Activated CD4-positive, alpha-beta memory T cell treated with anti-CD3 and anti-CD28 coated beads, Interleukin-2, amount 10 ng/mL, durations not matched to agents 7 days and 5 days (primary cell): ENCODE measurements at places on chromosomes 2 and 18.

DNA sequence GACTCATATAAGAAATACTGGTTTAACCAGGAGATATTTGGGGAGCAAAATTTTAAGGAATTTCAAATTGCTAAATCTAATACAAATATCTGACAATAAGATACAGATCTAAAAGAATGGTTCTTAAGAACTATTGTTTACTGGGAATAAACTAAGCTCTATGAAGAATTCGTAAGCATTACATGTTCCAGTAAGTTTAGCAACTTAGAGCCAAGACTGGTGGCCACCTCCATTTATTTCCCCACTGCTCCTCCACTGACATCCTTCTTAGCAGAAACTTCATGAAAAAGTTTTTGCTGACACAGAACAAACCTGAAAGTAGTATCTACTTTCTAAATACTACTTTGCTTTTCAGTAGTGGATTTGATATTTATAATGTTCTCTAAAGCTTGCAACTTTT is 83.0 kb downstream of the ACSL3 start:
- DNase-seq = no peak

GRCh38 chr2:20614201-20615067 is 36.5 kb downstream of the HS1BP3 start:
- DNase-seq = no peak

DNA sequence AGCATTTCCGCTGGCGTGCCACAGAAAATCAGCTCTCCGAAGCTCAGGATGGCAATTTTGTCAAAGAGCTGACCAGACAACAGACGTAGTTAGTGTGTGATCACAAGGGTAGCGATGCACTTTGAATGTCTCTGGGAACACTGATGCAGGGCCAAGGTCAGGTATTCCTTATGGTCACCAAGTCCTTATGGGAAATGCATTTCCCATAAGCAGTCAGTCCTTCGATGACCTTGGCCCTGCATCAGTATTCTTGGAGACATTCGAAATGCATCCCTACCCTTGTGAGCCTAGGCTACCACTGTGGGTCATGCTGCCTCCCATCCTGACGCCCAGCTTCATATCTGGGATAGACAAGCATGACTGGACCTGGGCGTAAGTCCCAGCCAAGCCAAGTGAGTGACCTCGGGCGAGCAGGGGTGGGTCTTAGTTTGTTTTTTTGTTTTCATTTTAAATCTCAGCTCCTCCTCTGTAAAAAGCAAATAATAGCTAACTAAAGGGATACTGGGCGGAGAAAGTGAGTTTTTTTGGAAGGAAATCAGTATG is 13.6 kb downstream of the ABCG5 start:
- DNase-seq = no peak

- no peak for DNase-seq
Measured at GRCh38 chr2:71876542-71877451, 270.9 kb downstream of the CYP26B1 start.

DNA sequence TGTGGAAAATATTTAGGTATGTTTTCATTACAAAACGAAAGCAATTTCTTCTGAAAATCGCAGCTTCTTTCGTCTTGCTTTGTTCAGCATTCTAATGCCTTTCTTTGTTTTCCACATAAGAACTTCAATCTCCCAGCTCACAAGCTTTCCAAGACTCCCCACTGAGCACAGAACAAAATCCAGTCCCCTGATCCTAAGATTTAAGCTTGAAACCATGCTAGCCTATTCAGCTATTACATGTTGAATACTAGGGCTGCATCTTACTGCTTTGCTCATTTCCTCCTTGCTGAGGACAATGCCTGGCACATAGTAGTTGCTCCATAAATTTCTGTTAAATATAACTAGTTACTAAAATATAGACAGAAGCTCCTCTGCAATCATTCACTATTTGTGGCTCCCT is 160.6 kb downstream of the GALNT3 start:
- DNase-seq = no peak

DNA sequence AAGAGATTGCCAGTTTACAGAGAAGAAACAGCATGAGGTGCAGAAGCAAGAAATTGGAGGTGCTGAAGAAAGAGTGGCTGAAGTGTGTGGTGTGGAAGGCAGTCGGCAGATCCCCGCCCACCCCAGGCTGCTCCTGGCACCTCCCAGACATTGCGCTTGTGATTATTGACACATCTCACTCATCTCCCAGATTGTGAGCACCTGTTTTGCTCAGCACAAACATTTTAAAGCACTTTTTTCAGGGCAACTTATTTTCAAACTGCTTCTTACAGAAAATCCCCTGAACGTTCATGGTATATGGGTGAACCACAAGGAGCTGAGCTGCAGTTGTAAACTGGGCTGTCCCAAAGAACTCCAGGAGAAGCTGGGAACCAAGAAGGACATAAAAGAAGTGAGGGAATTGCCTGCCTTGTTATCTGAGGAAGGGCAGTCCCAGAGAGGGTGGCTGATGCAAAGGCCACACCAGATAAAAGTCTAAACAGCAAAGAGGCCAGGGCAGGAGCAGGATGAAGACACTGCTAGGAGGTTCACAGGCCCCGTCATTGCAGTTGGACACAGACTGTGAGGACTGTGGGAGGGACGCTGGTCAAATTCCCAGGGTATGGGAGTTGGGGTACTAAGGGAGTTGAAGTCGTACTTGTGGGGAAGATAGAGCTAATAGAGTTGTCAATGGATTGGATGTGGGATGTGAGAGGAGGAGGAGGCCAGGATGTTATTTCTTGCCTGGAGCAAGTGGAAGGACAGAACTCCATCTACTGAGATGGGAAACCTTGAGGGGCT is 65.1 kb downstream of the INPP4A start:
- DNase-seq = no peak
